ENCODE measurements at places on chromosomes 1 and 21.

GRCh38 chr1:231982871-231983587 is 356.4 kb downstream of the DISC1 start:
- DNase-seq, result no peak

DNA sequence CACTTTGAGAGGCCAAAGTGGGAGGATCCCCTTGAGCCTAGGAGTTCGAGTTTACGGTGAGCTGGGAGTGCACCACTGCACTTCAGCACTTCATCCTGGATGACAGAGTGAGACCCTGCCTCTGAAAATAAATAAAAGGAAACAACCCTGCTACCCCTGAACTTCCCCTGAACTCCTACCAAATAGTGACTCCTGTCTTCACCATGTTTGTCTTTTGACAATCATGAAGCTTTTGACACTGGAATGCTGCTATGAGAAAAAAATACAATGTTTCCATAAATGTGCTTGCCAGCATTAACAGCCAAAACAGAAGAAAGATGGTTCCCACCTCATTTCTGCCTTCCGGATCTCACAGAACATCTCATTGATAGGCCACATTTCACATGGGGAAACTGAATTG is 10.4 kb downstream of the ZBTB8A start:
- no peak for DNase-seq

- no peak for DNase-seq
These were observed 642.8 kb downstream of the USP25 start for GRCh38 chr21:16372586-16372985.

GRCh38 chr1:162696286-162696862 is 64.1 kb downstream of the DDR2 start:
- peak; percentile 81 for DNase-seq

- no peak for DNase-seq
These were observed 41.4 kb downstream of the MRPL37 start for GRCh38 chr1:54241364-54241763.

DNA sequence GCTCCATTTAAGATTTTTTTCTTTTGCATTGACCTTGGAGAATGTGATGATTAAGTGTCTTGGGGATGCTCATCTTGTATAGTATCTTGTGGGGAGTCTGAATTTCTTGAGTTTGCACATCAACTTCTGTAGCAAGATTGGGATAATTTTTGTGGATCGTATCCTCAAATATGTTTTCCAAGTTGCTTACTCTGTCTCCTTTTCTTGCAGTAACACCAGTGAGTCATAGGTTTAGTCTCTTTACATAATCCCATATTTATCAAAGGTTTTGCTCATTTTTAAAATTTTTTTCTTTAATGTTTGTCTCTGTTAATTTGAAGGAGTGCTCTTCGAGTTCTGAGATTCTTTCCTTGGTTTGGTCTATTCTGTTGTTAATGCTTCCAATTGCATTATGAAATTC is 41.7 kb upstream of the ANGPTL1 start:
- no peak for DNase-seq

GRCh38 chr1:225657462-225657989 is 4.6 kb upstream of the ENAH start:
- DNase-seq, result peak; percentile 86

DNA sequence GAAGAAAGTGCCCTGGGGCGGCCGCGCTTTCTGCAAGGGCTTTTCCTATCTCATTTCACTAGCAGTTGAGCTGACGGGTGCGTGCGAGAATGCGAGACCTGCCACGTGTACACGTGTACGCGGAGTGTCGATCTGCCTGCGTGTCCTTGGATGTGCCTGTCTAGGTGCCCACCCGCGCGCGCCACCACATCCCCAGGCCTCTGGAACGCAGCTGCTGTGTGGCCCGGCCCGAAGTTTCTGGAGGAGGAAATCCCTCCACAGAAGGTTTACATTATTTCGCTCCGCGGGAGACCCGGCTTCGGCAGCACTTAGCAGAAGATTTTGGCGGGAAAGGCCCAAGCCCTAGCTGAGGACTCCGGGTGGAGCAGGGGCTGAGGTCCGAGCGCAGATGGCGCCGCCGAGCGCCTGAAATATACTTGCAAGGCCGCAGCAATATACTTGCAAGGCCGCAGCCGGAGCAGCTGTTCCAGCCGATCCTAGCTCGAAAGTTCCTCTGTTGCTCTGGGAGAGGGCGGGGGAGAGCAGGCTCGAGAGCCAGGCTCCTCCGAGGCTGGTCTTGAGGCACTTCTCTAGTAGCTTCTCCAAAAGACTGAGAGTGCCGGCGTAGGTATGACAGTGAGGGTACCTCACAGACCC is 3.9 kb downstream of the TBX15 start:
- peak; percentile 58 for DNase-seq

All from fibroblast of skin of left quadriceps (primary cell).